ENCODE measurements at places on chromosomes 12 and 14.

DNA sequence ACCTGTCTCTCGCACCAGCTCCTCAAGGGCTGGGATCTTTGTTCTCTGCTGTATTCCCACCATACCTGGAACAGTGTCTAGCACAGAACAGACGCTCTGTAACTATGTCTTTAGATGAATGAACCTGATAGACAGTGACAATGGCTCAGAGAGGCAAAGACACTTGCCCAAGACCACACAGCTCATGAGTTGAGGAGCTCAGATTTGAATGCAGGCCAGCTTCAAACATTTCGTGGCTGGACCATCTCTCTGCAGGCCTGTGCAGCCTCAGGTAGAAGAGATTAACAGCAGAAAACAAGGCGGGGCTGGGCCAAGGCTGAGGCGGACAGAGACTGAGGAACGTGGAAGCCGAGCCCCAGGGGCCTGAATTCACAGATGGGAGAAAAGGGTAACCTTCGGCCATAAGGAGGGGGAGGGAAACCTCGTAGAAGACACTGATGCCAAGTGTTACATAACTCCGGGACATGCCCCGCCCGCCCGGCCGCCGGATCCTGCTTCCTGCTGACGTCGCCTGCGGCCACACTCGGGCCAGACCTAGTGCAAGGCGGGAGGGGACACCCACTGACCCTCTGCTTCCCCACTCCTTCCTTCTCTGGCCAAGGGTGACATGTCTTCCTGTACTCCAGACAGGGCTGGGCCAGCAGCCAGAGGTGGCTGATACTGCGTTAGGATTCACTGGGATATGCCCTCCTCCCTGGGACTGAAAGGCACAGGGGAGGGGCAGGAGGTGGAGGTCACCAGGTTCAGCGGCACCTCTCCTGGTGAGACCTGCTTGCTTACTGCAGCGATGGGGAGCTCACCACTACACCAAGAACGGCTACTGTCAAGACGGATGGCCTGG lies 86.8 kb downstream of the RFLNA start:
- DNase-seq = no peak

GRCh38 chr14:104593241-104593701 lies 11.3 kb downstream of the TMEM179 start:
- DNase-seq = no peak

DNA sequence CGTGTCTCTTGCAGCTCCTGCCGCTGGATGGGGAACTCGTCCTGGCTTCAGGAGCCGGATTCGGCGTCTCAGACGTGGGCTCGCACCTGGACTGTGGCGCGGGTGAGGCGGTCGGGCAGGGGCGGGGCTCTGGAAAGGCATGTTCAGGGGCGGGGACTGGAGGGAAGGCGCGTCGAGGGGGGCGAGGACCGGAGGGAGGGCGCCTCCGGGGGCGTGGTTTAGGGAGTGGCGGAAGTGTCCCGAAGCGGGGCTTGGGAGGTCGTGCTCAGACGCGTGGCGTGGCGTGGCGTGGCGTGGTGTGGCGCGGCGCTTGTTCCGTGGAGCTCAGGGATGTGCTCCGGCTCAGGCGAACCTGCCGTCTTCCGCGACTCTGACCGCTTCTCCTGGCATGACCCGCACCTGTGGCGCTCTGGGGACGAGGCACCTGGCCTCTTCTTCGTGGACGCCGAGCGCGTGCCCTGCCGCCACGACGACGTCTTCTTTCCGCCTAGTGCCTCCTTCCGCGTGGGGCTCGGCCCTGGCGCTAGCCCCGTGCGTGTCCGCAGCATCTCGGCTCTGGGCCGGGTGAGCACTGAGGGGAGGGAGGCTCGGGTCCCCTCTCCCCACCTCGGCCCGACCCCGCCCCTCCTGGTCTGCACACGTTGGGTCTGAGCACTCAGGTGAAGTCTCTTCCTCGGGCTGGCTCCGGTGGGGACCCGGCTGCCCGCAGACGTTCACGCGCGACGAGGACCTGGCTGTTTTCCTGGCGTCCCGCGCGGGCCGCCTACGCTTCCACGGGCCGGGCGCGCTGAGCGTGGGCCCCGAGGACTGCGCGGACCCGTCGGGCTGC lies 6.2 kb downstream of the AMN start:
- DNase-seq = peak; percentile 62

DNA sequence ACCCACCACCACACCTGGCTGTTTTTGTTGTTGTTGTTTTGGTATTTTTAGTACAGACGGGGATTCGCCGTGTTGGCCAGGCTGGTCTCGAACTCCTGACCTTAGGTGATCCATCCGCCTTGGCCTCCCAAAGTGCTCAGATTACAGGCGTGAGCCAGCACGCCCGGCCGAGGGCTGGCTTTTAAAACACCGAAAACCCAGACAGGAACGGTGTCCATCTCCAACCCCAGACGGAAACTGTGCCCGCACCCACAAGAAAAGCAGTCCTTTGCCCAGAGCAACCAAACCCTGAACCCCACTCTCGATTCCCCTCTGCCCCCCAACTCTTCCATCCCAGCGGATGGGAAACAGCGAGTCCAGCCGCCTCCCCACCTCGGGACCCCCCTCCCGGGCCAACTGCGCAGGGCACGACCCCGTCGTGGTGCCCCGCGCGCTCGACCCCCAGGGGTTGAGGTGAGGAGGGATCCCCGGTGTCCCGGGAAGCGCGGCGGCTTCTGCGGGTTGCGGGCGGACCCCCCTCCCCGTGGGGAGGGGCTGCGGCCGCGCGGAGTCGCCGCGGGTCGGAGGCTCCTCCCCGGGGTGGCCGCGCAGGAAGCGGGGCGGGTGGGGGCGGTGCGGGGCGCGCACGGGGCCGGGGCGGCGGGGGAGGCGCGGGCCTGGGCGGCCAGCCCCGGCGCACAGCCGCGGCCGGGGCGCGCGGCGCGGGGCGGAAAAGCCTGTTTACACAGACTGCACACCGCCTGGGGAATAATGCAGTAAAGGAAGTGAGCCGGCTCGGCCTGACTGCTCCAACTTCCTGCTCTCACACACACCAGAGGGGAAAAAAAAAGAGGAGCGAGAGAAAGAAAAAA lies at the start of gene ELK3:
Gene ELK3, plus strand, starts transcription at position 651 of the 851 bp plus-strand sequence.
- DNase-seq = peak; percentile 58
